ENCODE measurements at places on chromosomes 7 and 10.

- DNase-seq, result no peak
Measured at GRCh38 chr7:753190-753589, 26.1 kb upstream of the PRKAR1B start.

DNA sequence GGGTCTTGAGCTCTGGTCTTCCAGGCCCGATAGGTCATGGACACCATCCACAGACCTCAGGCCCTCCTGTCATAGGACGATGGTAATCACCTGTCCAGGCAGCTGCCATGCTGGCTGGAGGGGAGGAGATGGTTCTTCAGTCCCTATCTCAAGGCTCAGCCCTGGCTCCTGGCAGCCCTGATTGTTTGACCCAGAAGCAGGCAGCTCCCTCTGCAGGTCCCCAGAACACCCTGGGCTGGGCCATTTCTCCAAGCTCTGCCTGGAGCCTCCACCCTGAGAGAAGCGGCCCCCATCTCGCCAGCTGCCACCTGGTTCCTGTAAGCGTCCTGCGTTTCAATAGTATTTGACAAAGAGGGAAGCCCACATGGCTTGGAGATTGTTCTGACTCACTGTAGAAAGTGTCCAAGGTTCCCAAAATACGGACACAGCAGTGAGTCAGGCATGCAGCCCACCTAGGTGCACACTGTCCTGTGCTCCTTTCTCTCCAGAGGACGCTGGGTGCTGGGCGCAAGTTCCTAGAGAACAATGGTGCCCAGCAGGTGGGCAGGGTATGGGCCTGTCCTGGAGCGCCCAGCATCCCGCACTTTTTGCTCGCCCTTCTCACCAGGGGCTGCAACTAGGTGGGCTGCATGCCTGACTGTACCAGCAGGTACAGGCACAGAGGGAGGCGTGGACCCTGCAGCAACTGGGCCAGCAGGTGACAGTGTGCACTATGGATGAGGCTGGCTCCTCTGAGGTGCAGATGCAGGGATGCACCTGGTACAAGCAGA lies 72.4 kb upstream of the EBF3 start:
- DNase-seq, result no peak

- no peak for DNase-seq
Measured at GRCh38 chr10:87635498-87636312, 24.0 kb upstream of the PAPSS2 start.

- no peak for DNase-seq
Measured at GRCh38 chr7:81383846-81384245, 386.0 kb downstream of the HGF start.

DNA sequence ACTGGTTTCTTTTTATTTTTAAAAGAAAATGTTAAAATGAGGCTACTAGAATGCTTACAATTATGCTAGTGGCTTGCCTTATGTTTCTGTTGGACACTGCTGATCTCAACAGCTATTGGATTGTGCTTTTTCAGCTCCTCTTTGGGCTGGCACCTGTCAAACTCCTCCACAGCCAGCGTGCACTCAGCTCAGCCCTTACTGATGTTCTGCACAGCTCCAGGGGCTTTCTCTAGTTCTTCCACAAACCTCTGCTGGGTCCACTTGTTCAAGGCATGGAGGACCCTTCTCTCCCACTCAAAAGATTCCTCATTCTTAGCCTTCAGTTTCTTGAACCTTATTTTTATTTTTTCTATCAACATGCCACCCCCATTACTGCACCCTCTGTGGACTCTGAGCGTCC lies 96.0 kb downstream of the VIPR2 start:
- no peak for DNase-seq

GRCh38 chr7:79512261-79512660 lies 58.8 kb upstream of the MAGI2 start:
- no peak for DNase-seq

DNA sequence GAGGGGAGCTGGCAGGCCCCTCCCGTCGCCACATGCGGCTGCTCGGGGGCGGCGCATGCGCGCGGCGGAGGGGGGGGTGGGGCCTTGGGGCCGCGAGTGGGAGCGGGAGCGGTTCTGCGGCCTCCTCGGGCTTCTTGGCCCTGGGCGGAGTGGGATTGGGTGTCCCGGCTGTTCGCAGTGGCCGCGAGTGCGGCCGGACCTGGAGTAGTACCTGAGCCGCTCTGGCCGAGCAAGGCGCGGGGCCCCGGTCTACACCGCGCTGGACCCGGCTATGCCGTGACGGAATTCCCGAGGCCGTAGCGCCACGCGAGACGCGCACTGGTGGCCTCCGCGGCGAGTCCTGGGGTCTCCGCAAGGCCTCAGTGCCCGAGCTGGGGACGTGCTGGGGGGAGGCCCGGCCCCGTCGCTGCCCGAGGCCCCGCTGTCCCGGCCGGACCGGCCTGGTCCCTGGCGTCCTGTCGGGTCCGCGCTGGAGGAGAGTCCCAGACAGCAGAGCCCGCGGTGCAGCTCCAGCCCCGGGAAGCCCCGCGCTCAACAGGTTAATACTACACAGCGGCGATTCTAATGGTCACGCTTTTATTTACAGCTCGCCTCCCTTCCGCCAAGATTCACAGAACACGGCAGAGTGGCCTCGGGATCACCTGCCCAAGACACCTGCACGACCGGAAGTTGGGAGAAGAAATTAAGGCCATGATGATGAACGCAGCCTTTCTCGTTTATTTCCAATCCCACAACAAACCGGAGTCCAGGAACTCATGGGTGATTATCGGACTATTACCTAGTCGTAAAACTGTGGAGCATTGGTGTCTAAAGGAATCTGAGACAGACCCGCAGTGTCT lies 671 bp upstream of the PAXIP1 start:
- peak; percentile 78 for DNase-seq

DNA sequence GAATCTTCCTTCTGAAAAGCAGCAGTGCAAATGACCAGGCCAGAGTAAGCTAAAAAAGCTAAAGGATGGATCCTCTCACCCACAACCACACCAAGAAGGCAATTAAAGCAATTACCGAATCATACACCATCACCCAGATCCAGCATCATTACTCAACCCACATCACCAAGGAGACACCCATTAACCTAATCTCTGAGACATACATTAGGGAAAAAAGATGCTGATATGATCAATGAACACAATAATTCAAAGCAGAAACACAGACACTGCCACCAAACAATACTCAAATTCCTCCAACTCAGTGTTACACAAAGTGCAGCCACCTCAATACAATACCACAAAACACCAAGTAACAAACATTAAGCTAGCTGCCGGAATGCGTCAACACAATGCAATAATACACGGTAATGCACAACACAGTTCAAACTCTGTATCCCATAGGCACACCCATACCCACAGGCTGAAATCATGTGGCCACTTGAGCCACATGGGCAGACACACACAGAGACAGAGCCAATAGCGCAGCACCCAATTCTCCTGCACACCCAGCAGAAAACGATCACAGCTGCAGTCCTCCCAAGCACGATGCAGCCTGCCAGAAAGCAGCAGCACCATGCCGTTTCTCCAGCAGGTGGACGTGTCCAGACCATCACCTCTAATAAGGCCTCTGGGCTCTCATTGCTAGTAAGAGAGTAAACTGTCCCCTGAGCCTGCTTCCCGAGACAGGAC lies 21.5 kb downstream of the PAX2 start:
- DNase-seq, result no peak

DNA sequence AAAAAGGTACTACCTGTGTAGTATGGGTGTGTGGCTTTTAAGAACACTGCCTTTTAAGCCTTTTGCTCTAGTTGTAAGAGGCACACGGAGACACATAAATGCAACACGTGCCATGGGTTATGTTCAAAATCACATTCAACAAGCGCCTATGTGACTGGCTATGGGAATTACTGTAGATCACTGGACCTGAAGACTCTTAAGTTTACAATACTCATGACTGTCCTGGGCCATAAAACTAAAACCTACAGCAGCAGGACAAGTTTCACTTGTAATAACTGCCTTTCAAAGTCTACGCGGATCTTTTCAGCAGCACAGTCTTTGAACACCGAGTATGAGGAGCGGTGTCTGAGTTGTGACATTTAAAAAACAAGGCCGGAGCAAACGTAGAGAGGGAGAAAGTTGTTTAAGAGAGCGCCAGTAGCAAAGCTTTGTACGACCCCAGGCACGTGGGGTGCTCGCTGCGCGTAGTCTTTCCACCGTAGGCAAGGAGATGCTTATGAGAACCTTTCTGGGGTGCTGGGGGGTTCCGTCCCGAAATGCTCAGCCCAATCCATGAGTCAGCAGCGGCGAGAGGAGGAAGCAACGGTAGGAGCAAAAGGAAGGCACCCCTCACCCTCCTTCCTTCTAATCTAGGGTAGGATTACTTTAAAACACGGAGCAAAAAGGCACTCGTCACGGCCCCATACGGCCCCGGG lies 662 bp downstream of the DNAJC2 start:
- DNase-seq, result peak; percentile 15

DNA sequence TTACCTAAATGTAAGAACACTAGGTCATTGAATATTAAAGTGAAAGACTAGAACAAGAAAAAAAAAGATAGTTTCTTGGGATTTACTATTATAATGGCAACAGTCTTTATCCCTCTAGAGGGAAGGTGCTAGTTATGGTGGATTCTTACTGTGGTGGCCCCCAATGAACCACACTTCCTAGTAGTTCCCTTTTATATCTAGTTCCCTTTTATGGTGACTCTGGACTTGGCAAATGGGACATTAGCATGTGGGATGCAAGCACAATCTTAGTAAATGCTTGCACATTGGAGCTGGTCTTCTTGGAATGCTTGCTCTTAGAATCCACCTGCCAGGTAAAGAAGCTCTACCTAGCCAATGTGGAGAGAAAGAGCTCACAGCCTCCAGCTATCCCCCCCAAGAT lies 430.2 kb downstream of the LRMDA start:
- no peak for DNase-seq

- DNase-seq, result no peak
Measured at GRCh38 chr7:19235680-19236079, 90.5 kb upstream of the FERD3L start.

GRCh38 chr7:55099821-55100543 lies 81.2 kb downstream of the EGFR start:
- no peak for DNase-seq

DNA sequence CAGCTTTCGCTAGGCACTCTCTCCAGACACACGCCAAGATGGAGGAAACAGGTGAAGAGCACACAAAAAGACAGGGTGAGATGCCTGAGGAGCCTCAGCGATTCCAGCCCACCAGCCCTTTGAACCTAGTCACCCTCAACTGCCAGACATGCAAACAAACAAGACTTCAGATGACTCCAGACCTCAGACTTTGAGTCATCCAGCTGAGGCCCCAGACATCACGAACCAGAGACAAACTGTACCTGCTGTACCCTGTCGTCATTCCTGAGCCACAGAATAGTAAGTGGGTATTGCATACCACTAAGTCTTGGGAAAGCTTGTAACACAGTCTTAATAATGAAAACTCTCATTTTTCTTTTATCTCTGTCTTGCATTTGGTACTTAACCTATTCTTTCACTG lies 126.6 kb upstream of the LSM8 start:
- no peak for DNase-seq

GRCh38 chr7:38282081-38282480 lies 8.6 kb upstream of the TARP start:
- no peak for DNase-seq

DNA sequence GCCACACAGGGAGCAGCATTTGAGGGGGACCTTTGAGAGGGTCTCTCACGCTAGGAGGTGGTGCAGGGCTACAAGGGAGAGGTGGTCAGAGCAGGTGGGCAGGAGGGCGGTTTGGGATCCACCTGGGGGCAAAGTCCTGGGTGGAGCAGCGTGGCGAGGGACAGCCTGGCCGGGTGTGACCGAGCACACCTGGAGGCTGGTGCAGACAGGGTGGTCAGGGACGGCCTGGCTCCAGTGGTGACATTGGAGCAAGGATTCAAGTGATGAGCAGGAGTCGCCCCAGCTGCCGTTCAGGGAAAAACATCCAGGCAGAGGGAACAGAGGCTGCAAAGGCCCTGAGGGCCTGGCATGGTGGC lies 36.0 kb downstream of the CLIP2 start:
- no peak for DNase-seq

GRCh38 chr10:11154849-11155498 lies 137.3 kb downstream of the CELF2 start:
- no peak for DNase-seq

DNA sequence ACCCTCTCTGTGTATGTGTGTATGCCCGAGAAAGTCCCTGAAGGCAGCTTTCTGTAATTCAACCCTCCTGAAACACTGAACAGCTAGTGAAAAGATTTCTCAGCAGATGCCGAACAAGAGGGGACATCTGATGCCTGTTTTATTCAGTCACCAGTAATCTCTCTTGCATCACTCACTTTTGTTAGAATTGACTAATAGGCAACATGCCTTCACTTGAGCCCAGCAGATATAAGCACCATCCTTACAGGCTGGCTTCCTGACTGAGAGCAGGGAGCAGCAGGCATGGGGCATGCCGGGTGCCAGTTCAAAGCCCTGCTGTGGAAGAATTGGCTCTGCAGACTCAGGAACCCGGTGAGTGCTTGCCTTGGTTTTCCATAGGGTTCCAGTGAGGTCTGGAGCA lies at the start of gene ABCA13:
TSS of gene ABCA13 (plus strand) at position 257 of the 400 bp plus-strand sequence. CDS start at position 283, 26 bp downstream.
- no peak for DNase-seq

GRCh38 chr7:116030651-116031276 lies at the start of gene TFEC:
Gene TFEC, minus strand, starts transcription at chr7:116030763. Its CDS starts 46,322 bp downstream, at chr7:115984441.
- DNase-seq, result no peak

GRCh38 chr10:110923856-110924493 lies 4.6 kb downstream of the SHOC2 start:
- DNase-seq, result no peak

DNA sequence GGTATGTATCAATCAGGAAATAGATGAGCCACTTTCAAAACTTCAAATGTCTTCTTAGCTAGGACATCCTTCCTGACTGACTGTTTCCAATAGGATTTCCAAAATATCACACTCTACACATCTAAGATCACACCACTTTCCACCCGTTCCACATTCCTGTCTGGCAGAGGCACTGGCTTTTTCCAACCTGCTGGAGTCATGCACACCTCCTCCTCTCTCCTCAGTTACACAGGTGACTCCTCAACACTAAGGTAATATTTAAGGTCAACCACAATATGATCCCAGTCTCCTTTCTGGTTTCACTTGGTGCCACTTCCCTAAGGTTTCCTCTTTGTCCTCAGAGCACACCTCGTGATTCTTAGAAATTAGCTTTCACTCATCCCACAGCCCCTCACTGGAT lies 196.5 kb downstream of the PARD3 start:
- DNase-seq, result no peak

GRCh38 chr7:23696916-23697441 lies 13.0 kb upstream of the STK31 start:
- peak; percentile 16 for DNase-seq

- no peak for DNase-seq
Measured at GRCh38 chr10:46029461-46030030, 877 bp downstream of the NCOA4 start.

GRCh38 chr10:59677253-59677831 lies 32.3 kb downstream of the SLC16A9 start:
- DNase-seq, result no peak

- DNase-seq, result no peak
Measured at GRCh38 chr10:90642650-90643049, 215.2 kb downstream of the HTR7 start.

GRCh38 chr10:118746246-118746645 lies 8.5 kb downstream of the CACUL1 start:
- DNase-seq, result no peak

GRCh38 chr10:7157091-7157490 lies 253.7 kb downstream of the SFMBT2 start:
- no peak for DNase-seq

GRCh38 chr7:150957133-150958020 lies 20.7 kb downstream of the KCNH2 start:
- no peak for DNase-seq
